KG1 (cell line): ENCODE measurements at places on chromosomes 2 and 18.
A peak's percentile ranks its signal among the peaks of the same experiment; 100 is the strongest.

DNA sequence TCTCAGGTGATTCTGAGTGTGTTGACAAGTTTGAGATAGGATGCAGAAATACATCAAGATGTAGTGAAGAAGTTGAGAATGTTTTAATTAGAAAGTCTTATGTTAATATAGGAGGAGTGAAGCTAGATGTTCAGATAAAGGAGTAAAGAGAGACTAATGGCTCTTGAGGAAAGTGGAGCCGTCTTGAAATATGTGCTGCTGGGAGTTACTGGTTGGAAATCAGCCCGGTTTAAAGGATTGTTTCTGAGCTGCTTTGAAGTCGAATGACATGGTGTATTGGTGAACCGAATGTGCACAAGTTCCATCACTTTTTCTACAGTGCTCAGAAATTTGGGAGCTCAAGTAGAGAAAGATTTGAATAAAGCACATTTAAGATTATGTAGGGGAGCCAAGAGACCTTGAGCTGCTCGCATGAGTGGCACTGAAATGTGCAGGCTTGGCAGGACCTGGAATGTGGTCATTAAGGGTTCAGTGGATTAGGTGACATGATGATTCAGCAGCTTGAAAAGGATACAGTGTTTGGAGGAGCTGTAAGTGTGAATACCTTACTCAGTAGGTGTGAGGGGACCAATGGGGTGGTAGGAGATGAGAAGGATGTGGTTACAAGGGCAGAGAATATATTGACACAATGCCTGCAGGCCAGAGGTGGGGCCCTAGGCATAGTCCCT, 68.6 kb downstream of the CAB39 start:
- DNase-seq = no peak

DNA sequence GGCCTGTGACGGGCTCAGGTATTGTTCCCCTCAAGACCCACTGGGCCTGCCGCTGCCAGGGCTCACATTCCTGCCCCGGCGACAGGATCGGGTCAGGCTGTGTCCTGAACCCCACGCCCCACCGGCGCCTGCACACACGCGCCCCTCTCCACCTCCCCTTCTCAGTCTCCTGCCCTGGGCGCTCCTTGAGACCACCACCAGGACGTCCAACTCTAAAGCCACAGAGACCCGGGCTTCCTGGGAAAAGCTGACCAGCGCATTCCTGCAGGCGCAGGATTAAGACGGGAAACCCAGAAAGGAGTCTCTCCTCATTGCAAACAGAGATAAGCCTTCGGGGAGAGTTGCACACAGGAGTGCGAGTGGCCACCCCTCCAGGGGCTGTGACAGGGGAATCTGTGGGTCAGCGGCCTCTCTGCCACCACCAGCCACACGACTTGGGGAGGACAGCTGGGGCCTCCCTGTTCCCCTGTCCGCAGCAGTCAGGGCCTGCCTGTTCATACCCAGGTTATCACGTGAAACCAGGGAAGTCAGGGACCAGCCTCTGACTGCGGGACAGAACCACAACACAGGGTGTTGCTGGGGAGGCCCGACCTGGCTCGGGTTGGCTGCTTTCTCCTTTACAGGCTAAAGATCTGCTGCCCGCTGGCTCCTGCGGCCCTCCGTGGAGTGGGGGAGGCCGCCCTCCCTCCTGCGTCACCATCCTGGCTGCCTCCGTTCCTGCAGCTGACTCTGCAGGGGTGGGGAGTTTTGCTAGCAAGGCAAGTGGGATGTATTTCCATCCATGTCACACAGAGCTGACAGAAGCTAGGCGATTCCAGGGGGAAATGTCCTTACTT, 88.8 kb downstream of the ZCCHC2 start:
- no peak for DNase-seq

DNA sequence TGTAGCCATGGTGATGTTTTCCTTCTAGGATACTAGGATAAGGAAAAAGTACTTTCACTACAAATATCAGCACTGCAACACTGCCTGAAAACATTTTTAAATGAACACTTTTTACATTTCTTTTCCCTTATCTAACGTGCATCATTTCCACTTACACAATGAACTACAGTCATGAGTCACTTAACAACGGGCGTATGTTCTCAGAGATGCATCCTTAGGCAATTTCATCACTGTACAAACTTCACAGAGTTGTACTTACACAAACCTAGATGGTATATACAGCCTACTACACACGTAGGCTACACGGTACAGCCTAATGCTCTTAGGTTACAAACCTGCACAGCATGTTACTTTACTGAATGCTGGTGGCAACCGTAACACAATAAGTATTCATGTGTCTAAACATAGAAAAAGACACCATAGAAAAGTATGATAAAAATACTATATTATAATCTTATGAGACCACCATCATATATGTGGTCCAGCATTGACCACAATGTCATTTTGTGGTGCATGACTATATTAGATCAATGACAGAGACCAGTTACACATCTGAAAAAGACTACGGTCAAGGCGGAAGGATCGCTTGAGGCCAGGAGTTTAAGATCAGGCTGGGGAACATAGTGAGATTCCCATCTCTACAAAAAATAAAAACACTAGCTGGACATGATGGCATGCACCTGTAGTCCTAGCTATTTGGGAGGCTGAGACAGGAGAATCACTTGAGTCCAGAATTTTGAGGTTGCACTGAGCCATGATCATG, 39.8 kb downstream of the WDR33 start:
- DNase-seq = no peak

DNA sequence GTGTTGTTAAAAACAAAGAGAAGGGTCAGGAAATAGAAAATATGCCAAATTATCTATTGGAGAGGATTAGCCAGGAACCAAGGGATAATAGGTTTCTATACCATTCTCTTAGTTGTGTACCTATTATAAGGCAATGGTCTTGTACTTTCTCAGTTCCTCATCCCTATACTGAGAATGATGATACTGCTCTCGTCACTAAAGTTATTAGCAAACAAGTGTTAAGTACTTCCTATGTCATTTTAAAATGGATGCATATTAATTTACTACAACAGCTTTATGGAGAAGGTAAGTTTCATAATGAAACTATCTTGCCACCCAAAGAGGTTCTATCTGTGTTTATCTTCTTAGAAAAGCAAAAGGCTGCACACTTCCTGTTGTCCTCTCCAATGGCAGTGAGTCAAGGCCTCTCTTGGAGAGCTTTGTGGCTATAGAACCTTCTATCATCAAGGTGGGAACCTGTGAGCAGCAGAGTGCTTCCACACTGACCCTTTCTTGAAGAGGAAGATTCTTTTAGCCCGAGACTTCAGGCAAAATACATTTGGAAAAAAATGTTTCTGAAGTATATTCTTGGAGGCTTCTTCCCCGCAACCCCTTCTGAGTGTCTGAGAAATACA, 460.7 kb upstream of the FANCL start:
- no peak for DNase-seq

DNA sequence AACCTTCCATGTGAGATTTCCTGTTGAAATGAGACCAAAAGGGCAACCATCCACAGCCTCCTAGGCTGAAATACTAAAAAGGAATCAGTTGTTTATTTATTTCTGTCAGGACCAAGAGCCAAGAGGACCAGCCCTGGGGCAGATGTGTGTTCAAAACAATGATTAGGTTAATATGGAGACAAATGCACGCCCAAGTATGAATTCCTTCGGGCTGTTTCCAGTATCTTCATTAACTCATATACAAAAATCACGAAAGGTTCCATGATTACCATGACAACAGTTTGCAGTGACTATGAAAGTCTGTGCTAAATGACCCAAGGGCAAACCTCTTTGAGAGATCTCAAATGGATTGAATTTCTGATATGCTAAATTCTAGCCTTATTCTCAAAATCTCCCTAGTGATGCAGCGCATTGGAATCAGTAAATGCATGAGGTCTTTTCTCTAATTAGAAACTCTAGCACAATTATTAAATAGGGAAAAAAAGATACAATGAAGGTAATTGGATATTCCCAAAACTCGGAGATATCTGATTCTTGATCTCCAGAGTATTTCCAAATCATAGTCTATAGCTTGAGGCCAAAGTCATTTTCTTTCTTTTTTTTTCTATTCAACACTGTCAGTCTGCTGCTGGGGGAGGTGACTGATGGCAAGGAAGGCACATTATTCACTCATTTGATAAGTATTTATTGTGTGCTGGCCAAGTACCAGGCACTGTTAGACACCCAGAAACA, 35.6 kb downstream of the VIT start:
- DNase-seq = no peak

GRCh38 chr2:203061346-203061745, 46.7 kb downstream of the NBEAL1 start:
- no peak for DNase-seq

GRCh38 chr18:54772056-54772455, 56.2 kb upstream of the RAB27B start:
- DNase-seq = no peak

- no peak for DNase-seq
Observed at GRCh38 chr2:30670453-30670852, 136.8 kb downstream of the CAPN13 start.

DNA sequence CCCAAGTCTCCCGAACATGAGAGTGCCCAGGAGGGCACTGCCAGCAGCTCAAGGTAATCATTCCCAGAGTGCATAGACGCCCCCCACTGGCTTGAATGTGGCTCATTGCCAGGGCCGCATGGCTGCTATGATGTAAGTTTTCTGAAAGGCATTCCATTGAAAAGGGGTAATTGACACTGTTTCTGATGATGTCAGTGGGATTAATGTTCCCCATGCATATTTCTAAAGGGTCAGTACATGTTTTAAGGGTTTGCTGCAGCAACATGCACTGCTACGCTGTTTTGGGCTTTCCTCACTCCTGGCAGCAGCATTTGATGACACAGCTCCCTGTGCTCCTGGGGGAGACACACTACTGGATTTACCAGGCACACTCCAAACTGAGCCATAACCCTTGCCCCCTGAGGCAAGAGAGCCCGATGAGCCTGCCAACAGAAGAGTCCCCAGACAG, 36.7 kb downstream of the KIAA2012 start:
- no peak for DNase-seq

DNA sequence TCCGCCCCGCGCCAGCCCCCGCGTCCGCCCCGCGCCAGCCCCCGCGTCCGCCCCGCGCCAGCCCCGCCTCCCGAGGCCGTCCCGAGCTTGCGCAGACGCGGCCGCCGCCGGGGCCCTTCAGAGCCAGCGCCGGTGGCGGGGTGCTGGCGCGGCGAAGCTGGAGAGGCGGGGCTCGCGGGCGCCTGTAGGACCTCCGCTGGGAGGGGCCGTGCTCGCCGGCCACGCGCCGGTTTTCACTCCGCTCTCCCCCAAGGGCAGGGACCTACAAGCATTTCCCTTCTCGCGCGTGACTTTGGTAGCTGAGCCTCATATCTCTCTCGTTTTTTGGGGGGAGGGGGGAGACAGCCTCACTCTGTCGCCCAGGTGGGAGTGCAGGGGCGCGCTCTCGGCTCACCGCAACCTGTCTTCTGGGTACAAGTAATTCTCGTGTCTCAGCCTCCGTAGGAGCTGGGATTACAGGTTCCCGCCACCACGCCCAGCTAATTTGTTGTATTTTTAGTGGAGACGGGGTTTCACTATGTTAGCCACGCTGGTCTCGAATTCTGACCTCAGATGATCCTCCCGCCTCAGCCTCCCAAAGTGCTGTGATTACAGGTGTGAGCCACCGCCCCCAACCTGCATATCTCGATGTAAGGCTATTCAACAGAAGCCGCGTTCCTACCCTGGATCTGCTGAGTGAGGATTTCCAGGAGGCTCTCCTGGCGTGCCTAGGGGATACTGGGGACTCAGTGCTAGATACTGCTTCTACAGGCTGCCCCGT, at the start of gene ZNF514:
Gene ZNF514, minus strand, starts transcription at position 159 of the 760 bp plus-strand sequence. CDS start 6,595 bp downstream, outside the sequence.
- DNase-seq = peak; percentile 7

GRCh38 chr2:119397196-119397595, 30.4 kb downstream of the DBI start:
- no peak for DNase-seq

DNA sequence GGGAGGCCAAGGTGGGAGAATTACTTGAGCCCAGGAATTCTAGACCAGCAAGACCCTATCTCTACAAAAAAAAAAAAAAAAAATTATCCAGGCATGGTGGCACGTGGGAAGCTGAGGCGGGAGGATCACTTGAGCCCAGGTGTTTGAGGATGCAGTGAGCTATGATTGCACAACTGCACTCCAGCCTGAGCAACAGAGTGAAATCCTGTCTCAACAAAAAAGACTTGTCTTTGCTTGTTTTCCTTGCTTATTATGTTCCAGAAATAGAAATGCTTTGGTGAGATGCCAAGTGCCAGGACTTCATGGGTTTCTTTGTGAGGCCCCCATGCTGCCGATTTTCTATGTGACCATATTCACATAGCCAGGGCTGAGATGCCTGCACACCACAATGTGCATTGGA, 9.0 kb downstream of the DCDC2C start:
- DNase-seq = no peak

DNA sequence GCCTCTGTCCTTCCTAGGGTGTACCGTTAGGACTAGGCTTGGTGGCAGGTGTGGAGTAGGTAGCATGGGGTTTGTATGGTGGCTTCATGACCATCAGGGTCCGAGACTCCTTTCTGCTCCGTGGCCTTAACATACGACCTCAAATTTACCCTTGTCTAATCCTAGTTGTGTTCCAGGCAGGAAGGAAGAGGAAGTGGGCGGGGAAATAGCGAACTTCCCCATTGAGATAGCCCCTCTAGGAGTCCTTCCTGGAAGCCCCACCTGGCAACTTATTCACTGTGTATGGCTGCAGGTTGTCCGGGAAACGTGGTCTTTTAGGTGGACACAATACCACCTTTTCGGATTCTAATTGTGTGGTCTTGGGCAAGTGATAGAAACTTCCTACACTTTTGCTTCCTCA, 9.3 kb downstream of the CD8A start:
- no peak for DNase-seq

DNA sequence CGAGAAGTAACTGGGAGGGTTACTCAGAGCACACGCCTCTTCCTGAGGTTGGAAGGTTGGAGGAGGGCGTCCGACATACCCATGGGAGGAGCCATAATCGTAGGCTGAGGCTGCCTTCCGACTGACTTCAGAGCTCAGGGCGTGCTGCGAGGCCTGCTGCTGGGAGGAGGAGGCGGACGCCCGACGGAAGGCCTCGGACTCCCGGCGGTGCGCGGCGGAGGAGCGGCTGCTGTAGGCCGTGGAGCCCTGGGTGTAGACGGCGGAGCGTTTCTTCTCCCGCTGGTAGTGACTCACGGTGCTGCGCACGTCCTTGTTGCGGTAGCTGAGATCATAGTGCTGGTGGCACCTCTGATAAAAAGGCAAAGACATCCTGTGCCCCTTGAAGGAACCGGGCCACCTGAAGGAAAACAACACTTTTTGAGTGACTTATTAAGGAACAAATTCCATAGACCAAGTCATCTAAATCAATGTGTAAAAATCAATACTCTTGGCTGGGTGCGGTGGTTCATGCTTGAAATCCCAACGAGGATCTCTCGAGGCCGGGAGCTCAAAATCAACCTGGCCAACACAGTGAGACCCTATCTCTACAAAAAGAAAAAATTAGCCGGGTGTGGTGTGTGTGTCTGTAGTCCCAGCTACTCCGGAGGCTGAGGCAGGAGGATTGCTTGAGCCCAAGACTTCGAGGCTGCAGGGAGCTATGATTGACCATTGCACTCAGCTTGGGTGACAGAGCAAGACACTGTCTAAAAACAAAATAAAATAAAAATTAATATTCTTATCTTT, 4.7 kb downstream of the MYOM1 start:
- no peak for DNase-seq

- DNase-seq = no peak
Observed at GRCh38 chr2:32768387-32769174, 140.7 kb downstream of the TTC27 start.

- no peak for DNase-seq
Observed at GRCh38 chr2:176285321-176285720, 16.1 kb downstream of the MTX2 start.

GRCh38 chr2:231353469-231353868, 42.0 kb upstream of the B3GNT7 start:
- DNase-seq = no peak
